ENCODE measurements at places on chromosomes 5 and 9. TPM values are rescaled to one million over a fixed set of nuclear protein-coding genes. Genes with fewer than 3 reads are reported as not detected.
A peak's percentile ranks its signal among the peaks of the same experiment; 100 is the strongest.

DNA sequence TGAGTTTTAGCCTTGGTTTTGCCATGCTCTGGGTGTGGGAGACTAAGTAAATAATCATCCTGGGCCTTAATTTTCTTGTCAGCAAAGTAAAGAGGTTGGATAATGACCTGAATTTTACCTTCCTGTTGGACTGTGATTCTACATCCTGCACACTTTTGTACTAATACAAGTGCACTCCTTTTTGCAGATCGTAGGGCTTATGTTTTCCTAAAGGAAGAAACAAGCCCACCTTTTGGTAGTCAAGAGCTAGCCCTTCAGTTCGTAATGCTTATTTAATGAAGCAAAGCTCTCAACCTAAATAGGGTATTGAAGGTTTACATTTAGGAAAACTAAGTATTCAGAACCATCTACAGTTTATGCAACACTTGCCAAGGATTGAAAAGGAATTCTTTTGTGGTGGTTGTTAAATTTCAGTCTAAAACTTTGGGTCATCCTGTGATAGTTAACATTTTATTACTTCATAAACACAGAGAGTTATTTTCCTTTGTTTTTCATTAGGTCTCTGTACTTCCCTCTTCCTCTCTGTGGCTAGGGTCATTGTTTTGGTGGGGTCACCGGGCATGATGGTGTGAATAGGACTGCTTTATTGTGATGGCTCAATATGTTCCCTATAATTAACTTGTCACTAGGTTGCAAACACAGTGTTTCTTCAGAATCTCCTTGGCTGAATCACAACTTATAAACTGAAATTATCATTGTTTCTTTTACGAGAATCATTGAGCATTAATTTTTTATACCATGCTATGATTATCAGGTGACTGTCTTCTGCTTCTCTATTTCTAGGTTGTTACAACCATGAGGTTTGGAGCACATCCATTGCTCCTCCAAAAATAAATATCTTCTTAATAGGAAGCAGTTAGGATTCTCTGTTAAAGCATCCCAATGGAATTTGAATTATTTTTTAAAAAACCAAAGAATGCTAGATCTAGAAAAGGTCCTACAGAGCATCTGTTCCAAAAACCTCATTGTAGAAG is 28.5 kb downstream of the SPINK5 start:
- H3K36me3 ChIP-seq = no peaks in the 10 kb centered on the region
- H3K27ac ChIP-seq = no peak overlapping the region
- no peaks in the 10 kb centered on the region for H3K27me3 ChIP-seq
- no peak overlapping the region for H3K4me3 ChIP-seq

- H3K4me3 ChIP-seq = peak overlapping the region; percentile 94
- peak overlapping the region; percentile 83 for H3K27ac ChIP-seq
- H3K36me3 ChIP-seq = no peaks in the 10 kb centered on the region
- peaks cover 12% of the 10 kb centered on the region for H3K4me1 ChIP-seq
Observed at GRCh38 chr5:6634306-6634705, 1.1 kb downstream of the SRD5A1 start.

GRCh38 chr9:74610523-74611061 is 113.5 kb downstream of the RORB start:
- no peak overlapping the region for H3K27ac ChIP-seq
- H3K36me3 ChIP-seq = no peaks in the 10 kb centered on the region
- no peaks in the 10 kb centered on the region for H3K27me3 ChIP-seq

- H3K27ac ChIP-seq = no peak overlapping the region
- no peaks in the 10 kb centered on the region for H3K4me1 ChIP-seq
- no peak overlapping the region for H3K4me3 ChIP-seq
- H3K36me3 ChIP-seq = no peaks in the 10 kb centered on the region
- no peak for DNase-seq
- no peaks in the 10 kb centered on the region for H3K27me3 ChIP-seq
Observed at GRCh38 chr5:126301056-126301455, 122.2 kb upstream of the GRAMD2B start.

GRCh38 chr5:55305345-55305744 is 2.1 kb downstream of the DHX29 start:
- H3K27me3 ChIP-seq = no peaks in the 10 kb centered on the region
- no peak overlapping the region for H3K27ac ChIP-seq
- H3K36me3 ChIP-seq = no peaks in the 10 kb centered on the region

Gene NR6A1
- 51.0 TPM for total RNA-seq

Gene IFNB1
- not detected for total RNA-seq

Gene PCDHGA8
- total RNA-seq = 7.2 TPM

Gene MUSK
- total RNA-seq = not detected

Gene SLIT3
- 11.5 TPM for total RNA-seq

All from glutamatergic neuron (in vitro differentiated cells).